ENCODE measurements at places on chromosomes 2 and 18. TPM values are rescaled to one million over a fixed set of nuclear protein-coding genes. Genes with fewer than 3 reads are reported as not detected.

PFN4 gene
- 0.40 TPM for total RNA-seq

WNT6 gene
- total RNA-seq = 0.17 TPM

SCN9A gene
- total RNA-seq = not detected

FAM136A gene
- 106 TPM for total RNA-seq

IL18R1 gene
- 25.8 TPM for total RNA-seq

CRYGD gene
- total RNA-seq = not detected

ANKRD62 gene
- not detected for total RNA-seq

HOXD12 gene
- total RNA-seq = not detected

MTHFD2 gene
- total RNA-seq = 467 TPM

CTLA4 gene
- 63.7 TPM for total RNA-seq

CRYBA2 gene
- total RNA-seq = not detected

MARCHF4 gene
- total RNA-seq = not detected

GPR155 gene
- 4.5 TPM for total RNA-seq

NTSR2 gene
- not detected for total RNA-seq

AQP12B gene
- total RNA-seq = not detected

CROCC2 gene
- total RNA-seq = not detected

SLC4A3 gene
- 0.04 TPM for total RNA-seq

RAB17 gene
- total RNA-seq = not detected

ALK gene
- total RNA-seq = not detected

TCF7L1 gene
- total RNA-seq = not detected

PKDCC gene
- not detected for total RNA-seq

CAD gene
- total RNA-seq = 156 TPM

KCNK3 gene
- not detected for total RNA-seq

CAPN14 gene
- 0.29 TPM for total RNA-seq

TTC21B gene
- total RNA-seq = 19.1 TPM

IGFBP5 gene
- not detected for total RNA-seq

CAPN13 gene
- not detected for total RNA-seq

GAD1 gene
- 0.76 TPM for total RNA-seq

BMP10 gene
- not detected for total RNA-seq

STK11IP gene
- total RNA-seq = 27.6 TPM

PTPN4 gene
- 34.1 TPM for total RNA-seq

ORMDL1 gene
- 83.3 TPM for total RNA-seq

CMPK2 gene
- 0.84 TPM for total RNA-seq

ABCG8 gene
- total RNA-seq = not detected

RMDN2 gene
- total RNA-seq = 3.7 TPM

ADD2 gene
- 2.8 TPM for total RNA-seq

CDH2 gene
- 0.17 TPM for total RNA-seq

GPR39 gene
- not detected for total RNA-seq

FAM124B gene
- not detected for total RNA-seq

PKP4 gene
- 36.5 TPM for total RNA-seq

MAP3K19 gene
- total RNA-seq = not detected

LRRC30 gene
- not detected for total RNA-seq

PARD6G gene
- total RNA-seq = 0.72 TPM

RPRD1A gene
- total RNA-seq = 24.7 TPM

MEP1B gene
- not detected for total RNA-seq

IL36RN gene
- not detected for total RNA-seq

DHRS9 gene
- 0.19 TPM for total RNA-seq

ACOXL gene
- total RNA-seq = 0.23 TPM

Data from activated CD8-positive, alpha-beta memory T cell treated with anti-CD3 and anti-CD28 coated beads for 36 hours (primary cell).